H9 (cell line): ENCODE measurements at places on chromosomes 4 and X. TPM values are rescaled to one million over a fixed set of nuclear protein-coding genes. Genes with fewer than 3 reads are reported as not detected.

GRCh38 chrX:11887175-11887574 is 129.1 kb downstream of the MSL3 start:
- H3K4me1 ChIP-seq, result no peaks in the 10 kb centered on the region
- no peak overlapping the region for H3K4me3 ChIP-seq
- no peak overlapping the region for H3K27ac ChIP-seq
- no peak for DNase-seq
- no peaks in the 10 kb centered on the region for H3K36me3 ChIP-seq

The CCDC120 gene
- 14.5 and 15.7 TPM in 2 replicates for total RNA-seq

- H3K27me3 ChIP-seq, result no peaks in the 10 kb centered on the region
- DNase-seq, result no peak
- peaks cover 22% of the 10 kb centered on the region for H3K36me3 ChIP-seq
- peaks cover 7% of the 10 kb centered on the region for H3K4me1 ChIP-seq
- no peak overlapping the region for H3K27ac ChIP-seq
- H3K4me3 ChIP-seq, result no peak overlapping the region
These were observed 13.2 kb downstream of the PTTG2 start for GRCh38 chr4:37973441-37973840.

The ZBTB33 gene
- 18.1 and 18.7 TPM in 2 replicates for total RNA-seq

DNA sequence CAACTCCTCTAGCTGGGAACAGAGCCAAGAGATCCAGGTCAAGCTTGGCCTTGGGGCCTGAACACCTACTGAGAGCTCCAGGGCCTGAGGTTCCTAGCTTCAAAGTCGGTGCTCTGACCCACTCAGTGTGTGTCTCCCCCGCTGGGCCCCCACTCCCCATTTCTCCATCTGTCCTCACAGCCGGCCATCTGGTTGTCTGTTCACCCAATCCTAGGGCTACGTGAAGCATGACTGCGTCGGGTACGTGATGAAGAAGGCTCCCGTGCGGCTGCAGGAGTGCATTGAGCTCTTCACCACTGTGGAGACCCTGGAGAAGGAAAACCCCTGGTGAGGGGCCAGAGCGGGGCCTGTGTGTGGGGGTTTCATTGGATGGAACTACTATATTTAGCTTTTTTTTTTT is 12.3 kb downstream of the USP11 start:
- peaks cover 53% of the 10 kb centered on the region; the same call in 2 of the 3 replicates for H3K36me3 ChIP-seq
- no peaks in the 10 kb centered on the region for H3K4me1 ChIP-seq
- no peak for DNase-seq
- H3K27ac ChIP-seq, result no peak overlapping the region
- no peak overlapping the region for H3K4me3 ChIP-seq
- no peaks in the 10 kb centered on the region for H3K27me3 ChIP-seq

The ATP2B3 gene
- total RNA-seq, result 0.35 TPM in 2 replicates

DNA sequence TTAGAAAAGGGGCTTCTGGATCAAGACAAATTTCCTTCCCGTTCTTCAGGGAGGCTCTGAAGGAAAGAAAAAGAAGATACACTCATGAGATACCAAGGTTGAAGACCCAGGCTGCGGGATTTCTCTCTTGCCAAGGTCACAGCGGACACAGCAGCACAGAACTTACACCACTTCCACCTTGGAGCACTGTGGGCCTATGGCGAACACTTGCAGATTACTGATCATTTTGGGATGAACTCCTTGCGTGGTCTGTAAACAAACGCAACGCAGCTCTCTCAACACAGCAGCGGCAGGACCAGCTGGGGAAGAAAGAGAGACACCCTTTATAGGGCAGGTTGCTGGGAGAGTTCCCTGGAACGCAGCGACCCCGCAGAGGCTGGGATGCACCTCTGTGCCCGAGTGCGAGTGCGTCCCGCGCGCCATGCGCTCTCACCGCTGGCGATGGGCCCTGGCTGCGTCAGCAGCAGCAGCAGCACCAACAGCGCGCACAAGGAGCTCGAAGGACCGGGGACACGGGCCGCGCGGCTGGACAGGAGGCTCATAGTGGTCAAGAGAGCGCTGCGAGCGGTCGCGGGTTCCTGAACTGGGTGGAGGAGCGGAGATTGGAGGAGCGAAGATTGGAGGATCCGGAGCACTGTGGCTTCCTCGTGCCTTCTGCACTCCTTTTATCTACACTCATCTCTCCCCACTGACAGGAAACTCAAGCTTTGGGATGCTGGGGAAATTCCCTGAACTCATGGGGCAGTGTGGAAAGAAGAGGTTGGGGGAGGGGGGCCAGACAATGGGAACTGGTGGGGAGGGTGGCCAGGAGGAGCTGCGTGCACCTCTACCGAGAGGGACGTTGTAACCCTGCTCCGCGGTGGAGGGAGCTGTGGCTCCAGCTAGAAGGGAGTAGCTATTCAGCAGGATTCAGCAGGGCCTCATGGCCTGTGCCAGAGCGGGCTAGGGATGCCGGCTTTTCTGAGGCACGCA is at the start of gene CXCL5:
TSS of gene CXCL5 (minus strand) at position 638 of the 972 bp plus-strand sequence. CDS start at position 542, 96 bp downstream.
- DNase-seq, result peak; percentile 85
- H3K27ac ChIP-seq, result no peak within 1 kb of the TSS
- peaks cover 2% of the 10 kb centered on the region; the same call in 1 of the 2 replicates for H3K4me1 ChIP-seq
- no peaks in the 10 kb centered on the region for H3K27me3 ChIP-seq
- H3K36me3 ChIP-seq, result peaks cover 18% of the 10 kb centered on the region
- H3K4me3 ChIP-seq, result peak within 1 kb of the TSS; percentile 75

DNA sequence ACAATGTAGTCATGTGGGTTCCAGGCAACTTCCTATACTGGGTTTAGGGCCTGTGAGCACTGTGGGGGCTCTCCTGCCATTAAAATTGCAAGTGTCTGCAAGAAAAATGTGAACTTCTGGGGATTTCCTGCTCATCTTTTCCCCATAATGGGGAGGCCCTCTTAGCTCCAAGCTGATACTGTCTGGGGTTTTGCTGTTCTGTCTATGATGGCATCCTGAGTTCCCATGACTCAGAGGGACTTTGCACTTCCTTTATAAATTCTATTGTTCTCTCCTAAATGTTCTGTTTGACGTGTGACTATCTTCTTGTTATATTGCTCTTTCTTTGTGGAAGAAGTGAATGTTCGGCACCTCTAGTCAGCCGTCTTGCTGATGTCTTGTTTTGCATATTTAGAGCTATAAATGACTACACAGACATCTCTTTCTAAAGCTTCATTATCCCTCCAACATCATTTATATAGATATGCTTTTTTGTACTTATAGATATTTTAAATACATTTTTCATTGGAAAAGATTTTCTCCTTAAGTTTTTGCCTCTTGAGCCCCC is 465.8 kb downstream of the NAF1 start:
- H3K27me3 ChIP-seq, result no peaks in the 10 kb centered on the region
- H3K4me1 ChIP-seq, result no peaks in the 10 kb centered on the region
- no peak overlapping the region for H3K4me3 ChIP-seq
- no peak for DNase-seq
- no peak overlapping the region for H3K27ac ChIP-seq

- DNase-seq, result no peak
- H3K4me3 ChIP-seq, result no peak overlapping the region
- no peak overlapping the region for H3K27ac ChIP-seq
- no peaks in the 10 kb centered on the region for H3K27me3 ChIP-seq
- peaks cover 11% of the 10 kb centered on the region for H3K36me3 ChIP-seq
These were observed 89.5 kb downstream of the SLIT2 start for GRCh38 chr4:20341134-20341738.

GRCh38 chr4:109559625-109559982 is 442 bp upstream of the MCUB start:
- DNase-seq, result peak; percentile 60
- no peaks in the 10 kb centered on the region for H3K4me1 ChIP-seq
- H3K36me3 ChIP-seq, result peaks cover 2% of the 10 kb centered on the region; the same call in 2 of the 3 replicates
- H3K27ac ChIP-seq, result no peak overlapping the region
- H3K27me3 ChIP-seq, result no peaks in the 10 kb centered on the region
- H3K4me3 ChIP-seq, result peak overlapping the region; percentile 86

- H3K27me3 ChIP-seq, result no peaks in the 10 kb centered on the region
- H3K27ac ChIP-seq, result no peak overlapping the region
- H3K4me3 ChIP-seq, result no peak overlapping the region; the same call in 2 of the 3 replicates
- peaks cover 11% of the 10 kb centered on the region; the same call in 1 of the 2 replicates for H3K4me1 ChIP-seq
These were observed 159.8 kb downstream of the CPEB2 start for GRCh38 chr4:15162046-15162445.

DNA sequence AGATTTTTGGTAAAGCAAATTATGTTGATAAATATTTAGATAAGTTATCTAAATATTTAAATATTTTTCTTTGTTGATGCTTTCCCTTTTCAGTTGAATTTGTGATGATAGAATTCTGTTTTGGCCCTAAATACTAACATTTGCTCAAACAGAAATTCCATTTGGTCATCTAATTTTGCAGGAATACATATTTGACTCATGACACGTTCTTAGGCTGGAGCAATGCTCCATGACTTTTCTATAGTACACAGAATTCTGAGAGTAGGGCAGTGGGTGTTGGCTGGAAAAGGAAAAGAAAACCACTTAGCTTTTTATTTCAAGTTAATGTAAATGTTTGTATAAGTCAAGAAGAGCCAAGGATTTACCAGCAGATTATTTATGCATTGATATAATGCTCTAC is 58.6 kb upstream of the GK2 start:
- no peaks in the 10 kb centered on the region for H3K36me3 ChIP-seq
- H3K4me1 ChIP-seq, result no peaks in the 10 kb centered on the region
- DNase-seq, result no peak
- no peak overlapping the region for H3K4me3 ChIP-seq
- H3K27me3 ChIP-seq, result no peaks in the 10 kb centered on the region

The SH2D1A gene
- not detected in 2 replicates for total RNA-seq

- H3K27me3 ChIP-seq, result no peaks in the 10 kb centered on the region
- H3K4me1 ChIP-seq, result peaks cover 3% of the 10 kb centered on the region; the same call in 1 of the 2 replicates
- H3K4me3 ChIP-seq, result peak overlapping the region; percentile 87
- no peak for DNase-seq
These were observed 634 bp downstream of the APOO start for GRCh38 chrX:23907111-23907497.

DNA sequence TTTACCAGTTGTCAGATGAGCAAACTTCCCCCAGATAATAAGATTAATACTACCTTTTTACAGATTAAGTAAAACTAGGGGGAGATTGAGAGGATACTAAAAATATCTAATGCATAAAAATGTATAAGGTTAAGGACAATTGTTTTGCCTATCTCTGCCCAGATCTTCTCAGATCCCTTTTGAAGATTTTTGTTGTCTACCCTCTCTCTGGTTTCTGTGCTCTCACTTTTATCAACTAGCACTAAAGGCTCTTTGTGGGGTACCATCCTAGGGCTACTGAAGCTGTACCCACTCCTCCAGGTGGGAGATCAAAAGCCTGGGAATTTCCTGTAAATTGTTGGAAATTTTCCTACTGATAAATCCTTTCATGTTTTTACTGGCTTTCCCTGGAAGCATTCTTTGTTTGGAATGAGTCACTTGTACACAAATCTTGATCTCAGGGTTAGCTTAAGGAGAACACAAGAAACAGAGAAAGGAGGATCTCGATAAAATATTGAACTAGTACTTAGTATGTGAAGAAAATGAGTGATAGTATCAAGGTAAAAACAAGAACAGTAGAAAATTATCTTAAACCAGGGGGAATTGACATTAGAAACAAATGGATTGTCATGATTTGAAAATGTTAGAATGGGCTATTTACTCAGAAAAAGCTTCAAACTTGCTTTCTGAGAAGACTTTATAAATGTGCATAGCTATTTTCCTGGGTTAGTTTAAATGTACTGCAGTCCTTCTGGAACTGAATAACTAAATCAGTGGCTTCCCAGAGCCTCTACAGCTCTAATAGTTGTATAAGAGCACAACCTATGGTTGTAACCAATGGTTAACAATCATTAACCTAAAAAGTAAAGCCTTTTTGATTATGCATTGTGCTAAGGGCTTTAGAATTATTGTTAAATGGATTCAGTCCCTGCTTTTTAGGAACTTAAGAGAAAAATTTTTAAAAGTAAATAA is 679.9 kb upstream of the MAGEB2 start:
- no peaks in the 10 kb centered on the region for H3K27me3 ChIP-seq
- H3K4me3 ChIP-seq, result no peak overlapping the region
- H3K27ac ChIP-seq, result no peak overlapping the region
- DNase-seq, result no peak
- no peaks in the 10 kb centered on the region for H3K4me1 ChIP-seq

The HTN1 gene
- total RNA-seq, result not detected in 2 replicates

The ARHGEF6 gene
- total RNA-seq, result 3.6 and 3.7 TPM in 2 replicates

DNA sequence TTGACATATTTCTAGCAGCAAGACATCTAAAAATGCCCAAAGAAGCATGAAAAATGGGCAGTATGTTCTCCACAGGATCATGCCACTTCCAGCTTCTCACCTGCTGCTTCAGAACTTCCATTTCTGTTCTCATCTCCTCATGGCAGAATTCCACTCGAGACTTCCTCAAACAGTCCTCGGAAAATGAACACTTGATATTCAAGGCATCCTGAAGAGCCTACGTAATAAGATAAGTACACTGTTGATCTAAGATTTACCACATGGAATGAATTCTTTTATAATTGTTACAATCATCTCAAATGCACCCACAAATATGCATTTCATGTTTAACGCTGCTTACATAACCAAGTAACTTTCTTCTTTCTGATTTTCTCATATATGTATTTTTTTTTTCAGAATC is 14.1 kb downstream of the TNIP3 start:
- no peak overlapping the region for H3K4me3 ChIP-seq
- no peaks in the 10 kb centered on the region for H3K4me1 ChIP-seq
- H3K36me3 ChIP-seq, result no peaks in the 10 kb centered on the region
- H3K27me3 ChIP-seq, result no peaks in the 10 kb centered on the region

- no peaks in the 10 kb centered on the region for H3K27me3 ChIP-seq
- no peak for DNase-seq
- no peaks in the 10 kb centered on the region; the same call in 1 of the 2 replicates for H3K4me1 ChIP-seq
These were observed 57.3 kb upstream of the CXCL8 start for GRCh38 chr4:73683033-73683432.

DNA sequence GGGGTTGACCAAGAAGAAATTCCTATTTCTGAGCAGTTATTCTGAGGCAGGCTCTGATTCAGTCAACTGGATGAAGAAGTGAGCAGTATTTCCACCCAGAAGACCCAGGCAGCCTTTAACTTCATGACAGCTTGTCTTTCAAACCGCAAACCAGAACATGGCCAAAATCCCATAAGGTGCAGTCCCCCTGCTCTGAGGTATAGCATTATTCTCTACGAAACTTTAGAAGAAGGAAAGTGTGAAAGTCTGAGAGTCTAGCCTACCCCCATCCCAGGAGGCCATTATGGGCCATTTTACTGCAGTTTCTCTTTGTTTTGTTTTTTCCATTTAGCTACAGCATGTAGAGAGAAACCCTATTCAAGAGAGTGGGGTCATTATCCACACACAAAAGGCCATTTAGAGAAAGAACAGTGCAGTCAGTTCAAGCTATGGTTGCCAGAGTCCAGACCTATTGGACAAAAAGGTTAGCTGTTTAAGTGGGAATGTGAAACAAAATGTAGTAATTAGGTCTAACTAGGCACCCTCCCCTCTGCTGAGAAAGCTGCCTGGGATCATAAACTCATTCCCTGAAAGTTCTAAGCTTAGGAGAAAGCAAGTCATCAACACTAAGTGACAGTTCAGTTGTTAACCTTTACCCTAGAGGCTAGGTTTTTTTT is 52.1 kb upstream of the RASGEF1B start:
- H3K36me3 ChIP-seq, result no peaks in the 10 kb centered on the region
- no peak overlapping the region for H3K27ac ChIP-seq
- no peak for DNase-seq

- peaks cover 3% of the 10 kb centered on the region for H3K4me1 ChIP-seq
- H3K27me3 ChIP-seq, result no peaks in the 10 kb centered on the region
- H3K4me3 ChIP-seq, result no peak overlapping the region
- no peak for DNase-seq
These were observed 172.9 kb downstream of the DCLK2 start for GRCh38 chr4:150250998-150251651.
